ENCODE measurements at places on chromosomes 7 and 10. TPM values are rescaled to one million over a fixed set of nuclear protein-coding genes. Genes with fewer than 3 reads are reported as not detected.

DNA sequence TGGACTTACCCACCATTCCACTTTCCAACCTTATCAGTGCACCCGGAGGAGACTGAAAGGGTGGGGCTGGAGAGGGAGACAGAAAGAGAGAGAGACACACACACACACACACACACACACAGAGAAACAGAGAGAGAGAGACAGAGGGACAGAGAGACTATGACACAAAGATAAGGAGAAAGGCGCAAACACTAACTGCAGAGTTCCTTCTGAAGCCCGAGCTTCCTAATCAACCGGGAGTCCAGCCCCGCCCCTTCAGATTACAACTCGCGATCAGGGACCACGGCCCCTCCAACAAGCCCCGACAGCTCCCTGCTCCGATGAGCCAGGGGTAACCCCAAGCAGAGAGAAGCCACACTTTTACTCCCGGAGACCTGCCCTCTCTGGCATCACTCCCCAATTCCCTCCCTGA lies 499 bp downstream of the GAL3ST4 start:
- DNase-seq = no peak

DNA sequence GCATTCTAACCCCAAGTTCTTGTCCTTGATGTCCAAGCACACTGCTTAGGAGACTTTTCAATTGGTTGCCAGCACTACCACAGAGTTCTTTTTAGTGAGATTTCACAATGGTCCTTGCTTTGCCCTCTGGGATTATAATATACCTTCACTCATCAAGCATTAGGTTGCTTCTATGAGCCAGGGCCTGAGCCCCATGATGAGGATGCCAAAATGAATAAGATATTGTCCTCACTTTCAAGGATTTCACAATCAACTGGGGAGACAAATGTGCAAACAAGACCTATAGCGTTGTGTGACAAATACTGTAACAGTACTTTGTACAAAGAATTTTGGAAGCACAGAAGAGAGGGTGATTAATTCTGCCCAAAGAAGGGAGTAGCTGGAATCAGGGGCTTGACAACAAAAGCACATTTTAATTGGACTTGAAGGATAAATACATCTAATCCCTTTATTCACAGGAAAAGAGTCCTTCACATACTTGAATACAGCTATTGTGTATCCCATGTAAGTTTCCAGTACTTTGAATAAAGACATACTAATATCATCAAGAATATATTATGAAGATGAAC lies 263.6 kb upstream of the LRRN3 start:
- DNase-seq = no peak

DNA sequence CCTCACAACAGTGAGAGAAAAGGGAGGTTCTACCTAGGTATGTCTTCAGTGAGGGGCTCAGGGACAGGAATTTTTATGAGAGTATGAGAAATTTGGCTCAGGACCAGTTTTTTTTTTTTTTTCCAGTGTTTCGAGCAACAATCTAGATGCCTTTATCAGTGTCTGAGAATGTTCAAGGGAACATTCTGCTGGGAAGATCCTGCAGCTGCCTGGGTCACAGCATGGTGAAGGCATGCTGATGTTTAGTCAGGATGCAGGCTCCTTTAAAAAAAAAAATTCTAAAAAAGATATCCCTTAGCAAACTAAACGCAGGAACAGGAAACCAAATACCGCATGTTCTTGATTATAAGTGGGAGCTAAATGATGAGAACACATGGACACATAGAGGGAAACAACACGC lies 31.0 kb downstream of the SBDS start:
- DNase-seq = no peak

Gene TFEC
- 1.0 TPM for total RNA-seq

GRCh38 chr10:79184657-79185056 lies 115.9 kb downstream of the ZMIZ1 start:
- DNase-seq = no peak
